Esophagus squamous epithelium (tissue), 5 donors: ENCODE measurements at places on chromosomes 2 and 18.

DNA sequence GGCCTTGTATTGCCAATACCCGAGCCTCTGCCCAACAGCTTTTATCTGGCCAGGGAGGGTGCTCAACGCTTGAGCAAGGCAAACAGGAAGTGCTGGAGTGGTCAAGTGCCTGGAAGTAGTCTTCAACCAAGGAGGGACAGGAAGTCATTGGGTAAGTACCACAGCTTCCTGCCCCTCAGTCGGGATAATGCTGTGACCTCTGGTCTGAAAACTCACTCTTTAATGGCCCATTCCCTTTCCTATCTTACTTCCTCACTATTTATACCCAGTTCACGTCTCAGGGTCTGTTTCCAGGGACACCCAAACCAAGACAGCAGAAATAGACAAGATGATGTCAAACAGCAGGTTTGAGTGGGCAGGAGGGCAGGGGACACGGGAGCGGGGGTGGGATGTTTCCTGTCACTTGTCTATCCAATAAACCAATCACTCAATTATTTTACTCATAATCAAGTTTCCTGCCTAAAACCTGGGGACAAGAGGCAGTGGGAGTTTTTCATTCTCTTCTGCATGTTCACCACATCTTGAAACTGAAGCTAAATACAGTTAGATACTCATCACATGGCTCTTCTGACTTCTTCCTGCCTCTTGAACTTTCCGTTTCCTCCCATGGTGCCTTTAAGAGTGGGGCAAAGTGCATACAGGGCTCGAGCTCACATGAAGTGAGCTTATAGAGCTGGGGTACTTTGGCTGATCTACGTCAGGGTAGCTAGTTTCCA is 68.9 kb upstream of the CAB39 start:
- no peak for DNase-seq

GRCh38 chr2:100580367-100581276 is 17.8 kb downstream of the PDCL3 start:
- no peak for DNase-seq

- no peak for DNase-seq
Measured at GRCh38 chr18:12656938-12657683, 796 bp downstream of the SPIRE1 start.

- no peak for DNase-seq
Measured at GRCh38 chr2:10864861-10865636, 46.7 kb upstream of the KCNF1 start.
